Activated naive CD8-positive, alpha-beta T cell treated with anti-CD3 and anti-CD28 coated beads, Interleukin-2, amount 10 ng/mL, durations not matched to agents 7 days and 5 days (primary cell): ENCODE measurements at places on chromosomes 2 and 18. TPM values are rescaled to one million over a fixed set of nuclear protein-coding genes. Genes with fewer than 3 reads are reported as not detected.

ACVR1C gene
- 2.1 TPM for total RNA-seq

GRCh38 chr2:128306081-128306930, 12.4 kb downstream of the HS6ST1 start:
- H3K4me3 ChIP-seq = no peak overlapping the region
- no peak overlapping the region for H3K27ac ChIP-seq
- H3K27me3 ChIP-seq = no peaks in the 10 kb centered on the region
- DNase-seq = no peak

GRCh38 chr2:36597003-36597531, 901 bp downstream of the FEZ2 start:
- peak overlapping the region; percentile 95 for H3K27ac ChIP-seq
- no peak for DNase-seq
- peak overlapping the region; percentile 89 for H3K4me3 ChIP-seq
- no peaks in the 10 kb centered on the region for H3K27me3 ChIP-seq
- peaks cover 15% of the 10 kb centered on the region for H3K4me1 ChIP-seq

- peak; percentile 93 for DNase-seq
- peaks cover 17% of the 10 kb centered on the region for H3K36me3 ChIP-seq
- H3K27ac ChIP-seq = peak within 1 kb of the TSS; percentile 100
- H3K4me3 ChIP-seq = peak within 1 kb of the TSS; percentile 86
These were observed at the start of gene RNF125 for GRCh38 chr18:32018331-32019250. RNF125 (plus strand) TSS chr18:32018825; CDS start chr18:32018864, 39 bp downstream.

SLC5A7 gene
- not detected for total RNA-seq

MDH1B gene
- total RNA-seq = 0.34 TPM

- DNase-seq = no peak
- H3K36me3 ChIP-seq = no peaks in the 10 kb centered on the region
- peaks cover 9% of the 10 kb centered on the region for H3K27me3 ChIP-seq
- H3K27ac ChIP-seq = no peak overlapping the region
- H3K4me3 ChIP-seq = no peak overlapping the region
- H3K4me1 ChIP-seq = peaks cover 3% of the 10 kb centered on the region
These were observed 118.8 kb upstream of the PDE1A start for GRCh38 chr2:182545420-182546167.

HK2 gene
- 39.8 TPM for total RNA-seq

- DNase-seq = no peak
- no peaks in the 10 kb centered on the region for H3K27me3 ChIP-seq
These were observed 46.5 kb downstream of the XIRP2 start for GRCh38 chr2:166934817-166935216.

GRCh38 chr2:114784046-114784445, 341.6 kb downstream of the DPP10 start:
- no peaks in the 10 kb centered on the region for H3K27me3 ChIP-seq
- DNase-seq = no peak
- no peak overlapping the region for H3K27ac ChIP-seq
- H3K36me3 ChIP-seq = no peaks in the 10 kb centered on the region
- H3K4me3 ChIP-seq = no peak overlapping the region

DNA sequence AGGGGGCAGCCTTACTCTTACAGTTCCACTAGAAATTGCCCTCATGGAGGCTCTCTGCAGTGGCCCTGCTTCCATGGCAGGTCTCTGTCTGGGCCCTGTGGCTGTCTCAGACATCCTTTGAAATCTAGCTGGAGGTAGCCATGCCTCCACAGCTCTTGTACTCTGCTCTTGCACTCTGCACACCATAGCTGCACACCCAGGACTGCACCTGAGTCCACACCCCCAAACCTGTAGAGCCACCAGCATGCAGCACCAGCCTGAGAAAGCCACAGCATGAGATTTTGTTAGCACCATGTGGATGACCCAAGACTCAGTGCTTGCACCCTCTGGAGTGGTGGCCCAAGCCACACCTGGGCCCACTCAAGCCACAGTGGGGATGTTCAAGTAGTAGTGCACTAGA, 376.2 kb upstream of the RND3 start:
- H3K27ac ChIP-seq = no peak overlapping the region
- peaks cover 2% of the 10 kb centered on the region for H3K27me3 ChIP-seq
- no peak overlapping the region for H3K4me3 ChIP-seq
- no peaks in the 10 kb centered on the region for H3K36me3 ChIP-seq

SLC11A1 gene
- total RNA-seq = 1.7 TPM

DNA sequence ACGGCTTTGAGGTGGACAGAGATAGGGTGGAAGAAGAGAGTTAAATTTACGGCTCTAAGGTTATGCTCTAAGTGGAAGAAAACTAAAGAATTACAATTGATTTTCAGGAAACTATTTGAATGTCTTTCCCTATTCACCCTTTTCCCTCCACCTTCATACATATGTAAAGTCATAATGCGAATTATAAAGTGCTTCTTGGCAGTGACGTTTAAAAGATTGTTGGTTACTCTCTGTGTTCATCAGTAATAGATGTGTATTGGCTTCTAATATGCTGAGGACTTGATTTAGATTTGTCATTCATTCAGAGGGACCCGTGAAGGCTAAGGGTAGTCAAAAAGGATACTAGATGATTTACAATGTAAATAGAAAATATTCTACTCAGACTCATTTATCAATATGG, 63.9 kb downstream of the ARHGAP28 start:
- no peaks in the 10 kb centered on the region for H3K27me3 ChIP-seq
- no peak overlapping the region for H3K4me3 ChIP-seq
- no peak for DNase-seq
- H3K4me1 ChIP-seq = no peaks in the 10 kb centered on the region

DNA sequence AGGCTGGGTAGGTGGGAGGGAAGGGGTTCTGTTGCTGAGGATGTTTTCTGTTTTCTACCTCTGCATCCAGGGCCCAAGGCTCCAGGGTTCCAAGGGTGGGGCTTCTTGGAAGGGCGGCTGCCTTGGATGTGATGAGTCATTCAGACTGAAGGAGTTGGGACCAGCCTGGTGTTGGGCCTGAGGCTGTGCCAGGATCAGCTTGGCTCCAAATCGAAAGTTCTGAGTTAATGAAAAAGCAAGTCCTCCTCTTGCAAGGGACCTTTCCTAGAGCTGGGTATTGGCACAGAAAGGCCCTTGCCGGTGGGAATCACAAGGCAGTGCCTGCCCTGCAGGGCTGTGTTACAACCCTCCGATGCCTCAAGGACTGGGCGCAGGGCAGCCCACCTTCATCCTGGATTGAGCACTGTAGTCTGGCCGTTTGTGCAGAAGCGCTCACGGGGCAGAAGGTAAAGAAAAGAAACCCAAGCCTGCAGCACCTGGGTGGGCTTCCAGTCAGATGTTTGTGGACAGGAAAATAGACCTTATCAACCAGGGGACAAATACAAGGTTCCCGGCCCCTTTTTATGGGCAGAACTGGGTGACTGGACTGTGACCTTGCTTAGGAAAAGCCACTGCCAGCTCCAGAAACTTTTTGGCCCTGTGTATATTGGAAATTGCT, 52.5 kb upstream of the MCFD2 start:
- peaks cover 15% of the 10 kb centered on the region for H3K4me1 ChIP-seq
- DNase-seq = no peak
- peaks cover 8% of the 10 kb centered on the region for H3K36me3 ChIP-seq
- no peaks in the 10 kb centered on the region for H3K27me3 ChIP-seq
- H3K27ac ChIP-seq = no peak overlapping the region

- H3K27me3 ChIP-seq = peaks cover 5% of the 10 kb centered on the region
- no peaks in the 10 kb centered on the region for H3K4me1 ChIP-seq
- H3K36me3 ChIP-seq = no peaks in the 10 kb centered on the region
- H3K27ac ChIP-seq = no peak overlapping the region
- no peak for DNase-seq
These were observed 717.3 kb upstream of the HS6ST1 start for GRCh38 chr2:129035992-129036391.

UGT1A8 gene
- not detected for total RNA-seq
